ENCODE measurements at places on chromosomes 3 and 15.

DNA sequence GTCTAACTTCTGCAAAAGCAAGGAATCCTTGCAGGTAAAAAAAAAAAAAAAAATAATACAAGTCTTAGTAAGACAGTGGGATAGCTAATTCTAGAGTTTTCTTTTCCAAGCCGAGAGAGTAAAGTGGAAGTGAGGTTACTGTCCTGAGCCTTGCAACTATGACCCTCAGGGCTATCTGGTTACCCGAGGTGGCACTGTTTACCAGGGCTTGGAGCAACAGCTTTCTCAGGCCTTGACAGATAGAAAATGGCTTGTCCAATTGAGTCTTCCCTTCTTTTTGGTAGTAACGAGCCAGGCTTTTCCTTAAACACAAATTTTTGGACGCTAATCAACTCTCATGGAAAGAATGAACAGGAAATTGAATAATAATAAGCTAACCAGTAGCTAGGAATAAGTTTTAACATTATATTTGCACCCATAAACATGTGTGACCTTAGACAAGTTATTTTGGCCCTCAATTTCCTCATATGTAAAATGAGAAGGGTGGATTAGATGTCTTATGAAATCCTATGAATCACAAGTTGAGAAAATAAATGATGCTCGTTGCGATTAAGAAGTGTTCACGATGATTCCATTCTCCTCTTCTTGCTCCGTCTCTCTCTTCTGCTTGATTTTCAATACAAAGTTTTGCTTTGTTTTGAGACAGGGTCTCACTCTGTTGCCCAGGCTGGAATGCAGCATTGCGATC lies 236.9 kb upstream of the KBTBD8 start:
- no peak for DNase-seq

- no peak for DNase-seq
Observed at GRCh38 chr3:179961071-179961702, 75.5 kb downstream of the PEX5L start.

DNA sequence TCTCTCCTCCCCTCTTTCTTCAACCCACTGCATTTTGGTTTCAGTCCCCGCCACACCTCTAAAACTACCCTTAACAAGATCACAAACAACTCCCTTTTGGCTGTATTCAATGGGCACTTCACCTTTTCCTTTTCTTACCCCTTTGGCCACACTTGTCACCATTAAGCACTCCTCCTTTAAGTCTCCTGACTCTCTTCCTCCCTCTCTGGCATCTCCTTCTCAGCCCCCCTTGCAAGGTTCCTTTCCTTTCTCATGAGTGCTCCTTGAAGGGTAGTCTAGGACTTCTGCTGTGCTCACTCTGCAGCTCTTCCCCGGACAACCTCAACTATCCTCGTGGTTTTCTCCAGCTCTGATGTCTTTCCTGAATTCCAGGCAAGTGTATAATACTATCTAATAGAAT lies 103.7 kb downstream of the RPL22L1 start:
- peak; percentile 64 for DNase-seq

DNA sequence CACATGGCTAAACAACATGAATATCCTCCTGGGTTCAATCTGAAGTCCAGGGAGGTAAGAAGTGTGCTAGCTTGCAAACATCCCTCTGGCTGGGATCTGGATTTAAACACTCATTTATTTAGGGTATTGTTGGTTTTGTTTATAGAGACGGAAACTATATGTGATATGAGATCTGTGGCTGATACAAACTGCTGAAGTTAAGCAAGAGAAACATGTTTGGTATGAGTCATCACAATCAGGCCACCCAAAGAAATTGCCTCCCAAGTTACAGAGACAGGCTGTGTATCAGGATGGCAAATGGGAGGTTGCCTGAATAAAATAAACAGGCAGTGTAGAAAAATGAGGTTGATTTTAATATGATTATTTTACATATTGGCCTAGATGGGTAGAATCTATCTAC lies 562.1 kb downstream of the IGSF11 start:
- no peak for DNase-seq

- DNase-seq, result no peak
Observed at GRCh38 chr15:85832394-85832793, 37.7 kb upstream of the KLHL25 start.

GRCh38 chr3:57331078-57331610 lies 38.7 kb upstream of the ASB14 start:
- DNase-seq, result no peak

DNA sequence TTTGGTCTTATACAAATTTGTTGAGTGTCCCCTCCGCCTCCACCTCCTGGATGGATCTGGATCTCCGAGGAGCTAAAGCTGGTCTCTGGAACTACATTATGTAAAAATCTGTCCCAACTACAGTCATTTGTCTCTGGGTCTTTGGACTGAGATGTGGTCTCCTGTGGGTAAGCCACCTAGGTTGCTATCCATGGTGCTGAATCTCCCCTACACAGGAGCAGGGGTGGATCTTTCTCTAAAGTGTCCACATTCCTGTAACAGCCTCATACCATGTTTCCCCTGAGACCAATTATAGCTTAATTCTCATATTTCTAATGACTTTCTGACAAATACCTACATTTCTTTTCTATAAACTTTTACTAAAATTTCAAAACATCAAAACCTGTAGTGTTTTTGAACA lies 625.8 kb downstream of the TAFA4 start:
- DNase-seq, result peak; percentile 3

DNA sequence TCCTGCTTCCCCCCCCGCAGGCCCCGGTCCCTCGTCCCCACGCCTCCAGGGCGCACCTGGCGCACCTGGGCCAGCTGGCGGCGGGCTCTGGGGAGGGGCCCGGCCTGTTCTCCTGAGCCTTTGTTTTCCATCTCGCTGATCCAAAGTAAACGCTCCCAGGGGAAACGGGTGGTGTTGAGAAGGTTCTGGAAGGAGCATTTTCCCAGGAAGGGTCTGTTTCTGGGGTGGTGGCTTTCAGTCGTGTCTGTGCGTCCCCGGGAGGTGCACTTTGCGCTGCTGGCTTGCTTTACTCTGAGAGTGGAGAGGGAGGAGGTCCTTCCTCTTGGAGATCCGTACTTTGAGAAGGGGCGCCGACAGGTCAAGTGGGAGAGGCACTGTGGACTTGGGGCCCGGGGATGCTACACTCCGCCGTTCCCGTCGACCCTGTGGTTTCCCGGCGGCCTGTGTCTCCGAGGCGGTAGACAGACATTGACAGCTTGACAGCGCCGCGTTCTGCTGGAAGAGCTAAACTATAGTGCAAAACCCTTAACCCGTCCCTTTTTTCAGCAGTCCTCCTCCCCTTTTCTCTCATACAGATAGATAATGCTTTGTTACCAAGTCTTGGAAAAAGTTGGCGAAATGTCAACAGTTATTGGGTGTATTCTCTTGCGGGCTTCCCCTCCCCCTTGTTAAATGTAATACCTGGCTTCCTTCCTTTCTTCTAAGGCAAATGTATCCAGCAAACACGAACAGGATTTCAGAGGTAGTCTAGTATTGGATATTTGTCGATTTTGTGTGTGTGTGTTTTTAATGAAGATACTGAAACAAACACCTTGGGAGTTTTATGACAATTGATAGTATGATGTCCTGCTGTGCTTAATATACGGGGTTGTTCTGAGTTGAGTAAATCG lies 6.5 kb downstream of the TPM1 start:
- DNase-seq, result peak; percentile 77

DNA sequence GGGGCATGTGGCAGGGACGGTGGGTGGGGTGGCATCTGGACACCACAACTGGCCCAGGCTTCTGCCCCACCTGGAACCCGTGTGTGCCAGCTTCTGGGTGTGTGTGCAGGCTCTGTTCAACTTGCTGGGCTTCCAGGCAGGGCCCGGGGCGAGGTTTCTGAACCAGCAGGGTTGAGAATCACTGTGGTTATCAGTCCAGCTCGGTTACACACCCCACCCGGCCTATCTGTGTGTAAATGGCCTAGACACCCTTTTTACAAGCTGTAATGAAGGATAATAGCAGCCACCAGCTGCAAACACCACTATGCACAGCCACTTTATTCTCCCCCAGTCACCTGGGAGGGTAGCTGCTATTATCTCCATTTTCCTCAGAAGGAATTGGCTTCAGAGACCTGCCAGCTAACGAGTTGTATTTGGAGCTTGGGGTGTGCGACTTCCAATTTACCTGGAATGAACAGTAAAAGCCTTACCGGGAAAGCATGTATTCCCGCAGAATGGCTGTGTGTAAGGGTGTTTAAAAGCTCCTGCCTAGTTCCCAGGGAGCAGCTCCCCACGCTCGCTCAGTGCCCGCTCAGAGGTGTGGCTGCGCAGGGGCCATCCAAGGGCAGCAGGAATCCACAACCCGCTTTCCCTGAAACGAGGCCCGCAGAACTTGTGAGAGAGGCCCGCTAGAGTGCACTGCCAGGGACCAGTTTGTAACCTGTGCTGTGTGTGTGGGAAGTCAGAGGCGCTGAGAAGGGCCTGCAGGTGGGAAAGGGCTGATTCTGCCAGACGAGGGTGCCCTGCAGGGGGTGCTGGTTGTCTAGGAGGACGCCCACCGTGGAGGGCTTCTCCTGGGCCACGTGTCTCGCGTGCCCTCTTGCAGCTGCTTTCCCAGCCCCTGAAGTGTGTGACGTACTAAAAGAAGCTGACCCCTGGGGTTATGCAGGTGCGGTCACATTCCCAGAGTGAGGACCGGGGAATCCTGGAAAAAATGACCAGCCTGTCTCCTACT lies 83.5 kb downstream of the C3orf70 start:
- DNase-seq, result peak; percentile 5

GRCh38 chr15:67839499-67839928 lies 331 bp downstream of the RNU6-1 start:
- DNase-seq, result peak; percentile 52

DNA sequence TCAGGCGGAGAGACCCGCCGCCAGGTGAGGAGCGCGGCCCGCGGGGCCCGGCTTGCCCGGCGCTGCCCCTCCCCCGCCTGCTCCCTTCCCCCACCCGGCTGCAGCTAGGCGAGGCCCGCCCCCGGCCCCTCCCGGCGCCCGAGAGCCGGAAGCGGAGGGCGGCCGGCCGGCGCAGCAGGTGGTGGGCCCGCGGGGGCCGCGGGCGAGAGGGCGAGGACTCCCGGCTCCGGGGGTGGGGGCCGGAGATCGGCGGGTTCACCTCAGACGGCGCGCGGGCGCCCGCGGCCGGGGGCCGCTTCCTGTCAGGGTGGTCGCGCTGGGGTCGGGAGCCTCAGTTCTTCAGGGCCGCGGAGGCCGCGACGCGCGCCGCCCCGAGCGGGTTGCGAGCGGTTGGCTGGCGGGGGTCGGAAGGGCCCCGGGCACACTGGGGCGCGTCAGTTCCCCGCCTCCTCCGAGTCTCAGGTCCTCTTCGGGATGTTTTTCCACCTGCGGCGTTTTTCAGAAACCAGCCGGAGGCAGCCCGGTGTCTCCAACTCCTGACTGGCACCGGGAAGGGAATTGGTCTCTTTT lies 395 bp downstream of the ZFAND6 start:
- DNase-seq, result peak; percentile 28

GRCh38 chr15:29696950-29697738 lies 125.1 kb downstream of the TJP1 start:
- no peak for DNase-seq

DNA sequence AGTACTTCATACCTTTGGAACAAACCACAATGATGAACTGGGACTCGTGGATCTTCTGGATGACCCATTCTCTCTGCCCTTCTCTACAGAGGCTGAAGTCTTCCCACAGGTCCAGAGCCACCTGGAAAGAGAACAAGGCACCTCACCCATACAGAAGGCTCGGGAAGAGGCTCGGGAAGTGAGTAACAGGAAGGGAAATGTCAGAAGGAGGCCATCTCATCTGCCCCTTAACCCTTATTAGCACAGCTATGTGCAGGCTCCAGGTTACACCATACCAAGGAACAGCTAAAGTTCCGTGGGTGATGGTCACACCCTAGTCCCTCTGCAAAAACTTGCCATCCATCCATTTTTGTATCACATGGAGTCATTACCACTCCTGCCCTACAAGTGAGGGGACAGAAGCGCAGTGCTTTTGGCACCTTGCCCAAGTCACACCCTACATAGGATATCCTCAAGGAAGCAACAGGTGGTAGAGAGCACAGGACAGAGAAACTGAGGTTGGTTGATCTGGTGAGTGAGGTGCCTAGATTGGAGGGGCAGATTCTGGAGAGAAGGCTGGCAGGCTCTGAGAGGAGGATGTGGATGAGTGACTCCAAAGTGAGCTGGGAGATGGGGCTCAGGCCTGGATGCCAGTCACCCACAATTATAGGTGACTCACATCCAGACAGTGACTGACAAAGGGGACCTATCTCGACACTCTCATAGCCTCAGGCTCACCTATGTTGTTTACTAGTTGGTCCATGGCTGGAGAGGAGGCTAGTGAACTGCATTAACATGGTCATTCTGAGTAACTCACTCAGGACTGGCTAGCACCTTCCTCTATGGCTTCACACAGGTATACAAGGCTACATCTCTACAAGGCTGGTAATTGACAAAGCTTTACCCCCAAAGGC lies 38.2 kb downstream of the SPATA12 start:
- DNase-seq, result no peak

DNA sequence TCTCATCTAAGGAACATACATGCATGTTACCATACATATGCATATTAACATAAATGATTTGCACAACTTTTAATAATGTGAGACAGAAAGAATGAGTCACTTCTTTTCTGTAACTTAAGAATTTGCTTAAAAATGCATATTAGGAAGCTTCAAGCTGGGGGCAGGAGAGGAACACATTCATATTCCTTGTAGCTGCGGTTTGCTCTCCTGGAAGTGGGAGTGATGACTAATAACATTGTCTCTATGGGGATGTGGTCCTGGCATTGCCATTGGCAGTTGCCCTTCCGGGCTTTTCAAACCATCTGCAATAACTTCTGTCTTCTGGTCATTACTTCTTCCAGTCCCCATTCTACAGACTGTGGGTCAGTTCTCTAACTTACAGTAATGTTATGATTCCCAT lies 15.6 kb downstream of the CHST2 start:
- DNase-seq, result peak; percentile 98

DNA sequence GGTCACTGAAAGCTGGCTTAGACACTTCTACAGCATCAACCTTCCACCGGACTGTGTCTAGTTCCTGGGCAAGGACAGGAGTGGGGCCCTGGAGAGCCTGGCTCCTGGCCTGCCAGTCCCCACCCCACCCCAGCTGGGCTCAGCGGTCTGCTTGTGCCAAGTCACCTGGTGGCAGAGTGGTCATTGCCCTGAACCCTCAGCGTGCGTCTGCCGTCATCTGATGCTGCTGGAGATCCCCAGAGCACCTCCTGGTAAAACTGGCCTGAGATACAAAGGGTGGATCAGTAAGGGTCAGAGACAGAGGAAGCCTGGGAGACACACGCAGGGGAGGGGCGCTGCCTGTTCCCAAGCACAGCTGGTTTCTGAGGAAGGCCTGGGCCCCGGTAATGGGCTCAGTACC lies 16.7 kb downstream of the ITIH4 start:
- DNase-seq, result no peak

DNA sequence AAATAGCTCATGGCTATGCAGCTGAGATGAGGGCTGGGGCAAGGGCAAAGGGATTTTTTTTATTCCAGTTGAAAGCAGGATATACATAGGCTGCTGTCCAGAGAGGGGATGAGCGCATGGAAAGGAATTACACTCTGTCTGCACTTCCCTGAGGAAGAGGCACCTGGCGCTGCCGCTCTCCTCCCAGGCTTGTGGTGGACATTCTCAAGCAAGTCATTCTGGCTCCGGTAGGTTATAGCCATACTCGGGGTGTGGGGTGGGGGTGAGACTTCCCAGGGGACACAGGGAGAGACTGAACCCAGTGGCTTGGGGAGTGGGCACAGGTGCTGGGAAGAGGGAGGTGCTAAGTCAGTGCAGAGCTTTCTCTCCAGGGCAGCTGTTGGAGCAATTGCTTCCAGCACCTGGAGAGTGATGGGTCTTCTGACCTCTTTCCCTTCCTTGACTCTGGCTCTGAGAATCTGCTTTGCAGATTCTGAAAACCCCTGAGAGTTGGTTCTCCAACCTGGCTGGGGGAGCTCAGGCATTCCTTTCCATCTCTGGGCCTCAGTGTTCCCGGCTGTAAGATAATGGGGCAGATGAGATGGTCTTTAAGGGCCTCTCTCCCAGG lies 24.3 kb downstream of the CYP8B1 start:
- peak; percentile 1 for DNase-seq
